ENCODE measurements at places on chromosomes 5 and 9. TPM values are rescaled to one million over a fixed set of nuclear protein-coding genes. Genes with fewer than 3 reads are reported as not detected.
A peak's percentile ranks its signal among the peaks of the same experiment; 100 is the strongest.

Gene ARL14EPL
- total RNA-seq, result not detected

DNA sequence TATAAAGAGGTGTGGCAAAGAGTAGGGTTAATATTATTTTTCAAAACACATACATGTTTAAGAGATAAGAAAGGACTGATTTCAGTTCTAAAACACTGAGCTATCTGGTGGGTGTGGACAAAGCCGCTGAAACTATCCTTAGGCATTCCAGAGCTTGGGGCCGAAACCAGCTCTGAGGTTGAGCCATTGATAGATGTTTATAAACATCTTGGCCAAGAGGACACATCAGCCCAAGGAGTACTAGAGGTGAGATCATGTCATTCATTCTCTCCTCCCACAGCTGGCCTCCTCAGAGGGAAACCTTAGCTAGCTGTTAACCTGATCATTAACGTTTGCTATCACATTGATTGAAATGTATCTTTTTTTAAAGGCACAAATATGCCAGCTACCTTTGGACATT is 89.9 kb downstream of the NLN start:
- H3K4me1 ChIP-seq, result peaks cover 11% of the 10 kb centered on the region
- no peak overlapping the region for H3K27ac ChIP-seq
- H3K36me3 ChIP-seq, result peaks cover 26% of the 10 kb centered on the region
- H3K27me3 ChIP-seq, result no peaks in the 10 kb centered on the region
- no peak overlapping the region for H3K4me3 ChIP-seq

Gene GABRA1
- total RNA-seq, result not detected

DNA sequence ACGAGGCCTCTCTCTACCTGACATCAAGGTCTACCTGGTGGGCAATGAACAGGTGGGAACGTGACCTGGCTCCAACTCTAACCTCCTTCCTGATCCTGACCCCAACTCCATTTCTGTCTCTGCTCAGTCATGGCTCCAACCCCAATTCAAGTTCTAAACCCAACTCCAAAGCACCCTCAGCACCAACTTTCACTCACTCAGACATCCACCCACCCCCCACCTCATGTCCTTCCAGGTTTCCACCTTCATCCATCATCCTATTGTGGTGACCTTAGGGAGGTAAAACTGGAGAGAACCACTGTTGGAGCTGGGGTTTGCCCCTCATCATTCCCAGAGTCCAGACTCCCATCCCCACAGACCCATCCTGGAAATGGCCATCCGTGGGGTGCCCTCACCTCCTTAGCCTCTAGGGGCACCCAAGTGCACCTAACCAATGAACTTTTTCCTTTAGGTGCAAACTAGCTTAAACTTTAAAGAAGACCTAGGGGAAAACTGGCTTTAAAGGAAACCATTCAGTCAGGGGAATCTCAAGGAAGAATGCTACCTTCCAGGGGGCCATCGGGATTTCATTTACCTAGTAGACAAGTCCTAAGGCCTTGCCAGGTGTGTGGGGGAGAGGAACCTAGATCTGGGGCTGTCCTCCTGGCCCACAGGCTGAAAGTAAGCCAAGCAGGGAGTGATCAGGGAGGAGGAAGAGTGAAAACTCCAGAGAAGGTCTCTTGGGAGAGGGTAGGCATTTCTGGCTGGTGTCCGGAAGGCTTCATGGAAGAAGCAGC is 11.3 kb downstream of the RGS14 start:
- H3K27ac ChIP-seq, result peak overlapping the region; percentile 70
- peaks cover 73% of the 10 kb centered on the region for H3K4me1 ChIP-seq
- peak overlapping the region; percentile 2 for H3K4me3 ChIP-seq
- no peaks in the 10 kb centered on the region for H3K27me3 ChIP-seq

DNA sequence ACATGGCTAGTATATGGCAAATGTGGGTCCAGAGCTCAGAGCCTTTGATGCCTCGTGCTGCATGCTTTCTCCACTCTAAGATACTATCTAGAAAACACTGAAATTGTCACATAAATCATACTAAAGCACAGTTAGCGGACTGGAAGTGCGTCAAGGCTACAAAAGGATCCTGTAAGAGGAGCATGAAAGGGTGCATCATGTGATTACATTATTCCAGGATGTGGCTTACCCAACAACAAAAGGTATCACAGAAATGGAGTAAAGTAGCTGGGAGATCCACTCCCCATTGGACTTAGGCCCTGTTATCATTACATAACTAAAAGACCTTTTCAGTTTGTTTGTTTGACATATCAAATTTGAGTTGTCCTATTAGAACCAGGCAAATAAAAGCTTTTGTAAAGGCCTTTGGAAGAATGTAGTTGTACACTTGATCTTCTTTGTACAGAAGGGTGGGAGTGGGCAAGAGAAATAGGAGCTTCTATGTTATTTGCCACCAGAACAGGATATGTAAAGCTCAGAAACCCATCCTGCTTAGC is 6.9 kb downstream of the SLC31A1 start:
- no peak for DNase-seq
- H3K27me3 ChIP-seq, result no peaks in the 10 kb centered on the region
- H3K36me3 ChIP-seq, result peaks cover 4% of the 10 kb centered on the region

DNA sequence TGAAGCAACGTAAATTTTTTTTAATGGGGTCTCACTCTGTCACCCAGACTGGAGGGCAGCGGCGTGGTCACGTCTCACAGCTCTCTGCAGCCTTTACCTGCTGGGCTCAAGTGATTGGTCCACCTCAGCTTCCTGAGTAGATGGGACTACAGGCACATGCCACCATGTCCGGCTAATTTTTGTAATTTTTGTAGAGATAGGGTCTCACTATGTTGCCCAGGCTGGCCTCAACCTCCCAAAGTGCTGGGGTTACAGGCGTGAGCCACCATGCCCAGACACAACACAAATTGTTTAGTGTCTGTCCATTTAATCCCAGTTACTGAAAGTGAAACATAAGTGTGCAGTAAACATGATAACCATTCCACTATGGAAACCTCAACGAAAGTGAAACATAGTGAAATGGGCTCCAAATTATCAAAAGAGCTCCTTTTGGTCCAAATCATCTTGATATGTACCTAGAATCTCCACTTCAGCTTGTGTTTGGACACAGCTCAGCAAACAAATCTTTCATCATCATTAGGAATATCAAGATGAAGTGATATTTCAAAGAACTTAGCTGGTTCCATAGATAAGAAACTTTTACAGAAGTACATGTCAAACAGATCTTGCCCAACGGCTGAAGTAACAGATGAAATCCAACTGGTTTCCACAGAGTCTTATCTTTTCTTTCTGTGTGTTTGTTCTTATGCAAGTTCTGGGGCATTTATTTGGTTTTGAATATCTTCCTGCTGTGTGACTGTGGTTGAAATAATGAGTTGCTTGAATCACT is 41.2 kb upstream of the PLPP1 start:
- no peak overlapping the region for H3K4me3 ChIP-seq
- no peaks in the 10 kb centered on the region for H3K4me1 ChIP-seq
- peaks cover 2% of the 10 kb centered on the region for H3K27me3 ChIP-seq
- H3K27ac ChIP-seq, result no peak overlapping the region

All from activated CD4-positive, alpha-beta memory T cell treated with anti-CD3 and anti-CD28 coated beads for 36 hours (primary cell).